CD8-positive, alpha-beta memory T cell (primary cell): ENCODE measurements at places on chromosomes 5 and 9.

- no peaks in the 10 kb centered on the region for H3K36me3 ChIP-seq
- no peaks in the 10 kb centered on the region for H3K4me1 ChIP-seq
- no peak overlapping the region for H3K4me3 ChIP-seq
- no peaks in the 10 kb centered on the region for H3K27me3 ChIP-seq
- no peak for DNase-seq
Observed at GRCh38 chr5:154993461-154993860, 20.1 kb upstream of the KIF4B start.

DNA sequence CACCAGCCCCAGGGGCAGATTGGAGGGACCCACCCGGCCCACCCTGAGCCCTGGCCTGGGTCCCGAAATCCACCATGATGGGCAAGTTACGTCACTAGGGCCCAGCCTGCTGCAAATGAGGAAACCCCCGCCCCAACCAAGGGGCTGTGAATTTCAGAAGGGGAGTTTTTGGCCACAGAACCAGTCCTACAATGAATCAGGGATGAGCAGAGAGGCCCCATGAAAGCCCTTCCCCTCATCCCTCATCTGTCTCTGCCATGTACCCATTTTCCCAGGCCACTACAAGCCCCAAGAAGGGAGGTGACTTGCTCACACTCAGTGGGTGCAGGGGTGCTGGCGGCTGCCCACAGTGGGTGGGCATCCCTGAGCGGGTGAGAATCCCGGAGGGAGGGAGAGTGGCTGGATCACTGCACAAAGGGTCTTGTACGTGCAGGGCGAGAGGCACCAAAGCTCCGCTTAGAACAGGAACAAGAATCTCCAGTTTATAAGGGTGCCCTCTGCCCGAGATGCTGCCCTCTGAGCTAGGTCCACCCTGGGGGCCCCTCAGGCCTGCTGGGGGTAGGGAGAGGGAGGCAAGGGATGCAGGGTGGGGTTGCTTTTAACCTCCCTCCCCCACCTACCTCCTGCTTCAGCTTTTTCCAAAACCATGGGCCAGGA is 10.4 kb upstream of the TCF7 start:
- H3K4me3 ChIP-seq, result peak overlapping the region; percentile 30
- no peak overlapping the region for H3K27ac ChIP-seq
- H3K27me3 ChIP-seq, result no peaks in the 10 kb centered on the region
- H3K4me1 ChIP-seq, result peaks cover 94% of the 10 kb centered on the region

GRCh38 chr9:15606643-15607472 is 54.0 kb downstream of the CCDC171 start:
- H3K27ac ChIP-seq, result no peak overlapping the region
- no peaks in the 10 kb centered on the region for H3K4me1 ChIP-seq
- no peak overlapping the region for H3K4me3 ChIP-seq
- no peaks in the 10 kb centered on the region for H3K36me3 ChIP-seq

GRCh38 chr9:23587433-23587832 is 238.6 kb downstream of the ELAVL2 start:
- no peak for DNase-seq
- no peak overlapping the region for H3K27ac ChIP-seq
- H3K36me3 ChIP-seq, result no peaks in the 10 kb centered on the region
- H3K4me1 ChIP-seq, result no peaks in the 10 kb centered on the region

DNA sequence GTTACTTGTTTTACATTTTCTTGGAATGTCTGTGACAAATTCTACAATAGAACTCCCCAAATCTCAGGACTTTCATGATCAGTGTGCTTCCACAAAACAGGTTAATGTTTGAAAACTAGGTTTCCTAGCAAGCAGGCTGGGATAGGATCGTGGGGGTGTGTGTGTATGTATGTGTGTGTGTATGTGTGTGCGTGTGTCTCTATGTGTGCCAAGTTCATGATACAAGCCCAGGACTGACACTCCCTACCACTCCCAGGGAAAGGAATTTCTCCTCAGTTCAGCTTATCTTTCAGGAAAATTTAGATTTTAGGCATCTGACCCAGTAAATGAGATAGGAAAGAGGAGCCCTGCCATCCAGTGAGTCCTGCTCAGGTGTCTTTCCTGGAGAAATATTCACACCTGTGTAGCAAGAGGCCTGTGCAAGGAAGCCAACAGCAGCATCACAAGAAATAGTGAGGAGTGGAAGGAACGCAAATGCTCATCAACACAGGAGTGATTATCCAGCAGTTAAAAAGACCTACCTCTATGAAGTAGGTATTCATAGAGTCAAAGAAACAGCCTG is 13.8 kb upstream of the ABLIM3 start:
- no peaks in the 10 kb centered on the region for H3K4me1 ChIP-seq
- no peaks in the 10 kb centered on the region for H3K36me3 ChIP-seq
- DNase-seq, result no peak
- no peak overlapping the region for H3K27ac ChIP-seq
- no peak overlapping the region for H3K4me3 ChIP-seq

DNA sequence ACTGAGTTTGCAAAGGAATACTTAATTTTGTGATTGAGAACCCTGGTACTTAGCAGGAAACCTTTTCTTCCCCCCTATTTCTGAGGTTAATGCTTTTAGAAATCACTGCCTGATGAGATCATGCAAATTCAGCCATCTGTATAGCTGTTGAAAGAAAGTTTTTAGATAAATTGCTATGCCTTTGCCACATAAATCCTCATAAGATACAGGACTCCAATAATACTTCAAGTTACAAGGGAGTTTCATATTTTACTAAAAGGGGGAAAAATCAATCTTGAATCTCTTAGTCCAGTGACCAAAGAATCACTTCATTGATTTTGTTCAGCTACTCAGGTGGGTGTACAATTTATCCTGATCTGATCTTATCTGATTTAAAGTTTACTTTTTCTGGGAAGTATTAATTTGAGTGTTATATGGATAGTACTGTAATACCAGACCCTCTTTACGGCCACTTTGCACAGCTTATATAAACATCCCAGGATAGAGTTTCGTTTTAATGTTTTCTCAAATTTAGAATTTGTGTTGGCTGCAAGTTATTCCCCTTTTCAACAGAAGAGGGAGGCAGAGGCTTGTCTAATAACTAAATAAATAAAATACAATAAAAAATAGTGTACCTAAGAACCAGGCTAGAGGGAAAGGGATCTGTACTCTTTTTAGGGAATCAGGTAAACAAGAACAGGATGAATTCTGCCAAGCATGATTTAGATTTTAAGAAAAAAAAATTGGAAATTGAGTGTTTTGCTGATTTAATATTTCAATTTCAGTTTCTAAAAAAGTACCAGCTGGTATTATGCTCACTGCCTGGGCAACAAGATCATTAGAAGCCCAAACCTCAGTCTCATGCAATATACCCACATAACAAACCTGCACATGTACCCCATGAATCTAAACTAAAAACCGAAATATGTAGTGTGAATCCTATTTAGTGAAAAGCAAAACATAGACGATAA is 69.1 kb downstream of the PSAT1 start:
- H3K4me1 ChIP-seq, result no peaks in the 10 kb centered on the region
- DNase-seq, result no peak
- no peaks in the 10 kb centered on the region for H3K27me3 ChIP-seq
- H3K27ac ChIP-seq, result no peak overlapping the region

DNA sequence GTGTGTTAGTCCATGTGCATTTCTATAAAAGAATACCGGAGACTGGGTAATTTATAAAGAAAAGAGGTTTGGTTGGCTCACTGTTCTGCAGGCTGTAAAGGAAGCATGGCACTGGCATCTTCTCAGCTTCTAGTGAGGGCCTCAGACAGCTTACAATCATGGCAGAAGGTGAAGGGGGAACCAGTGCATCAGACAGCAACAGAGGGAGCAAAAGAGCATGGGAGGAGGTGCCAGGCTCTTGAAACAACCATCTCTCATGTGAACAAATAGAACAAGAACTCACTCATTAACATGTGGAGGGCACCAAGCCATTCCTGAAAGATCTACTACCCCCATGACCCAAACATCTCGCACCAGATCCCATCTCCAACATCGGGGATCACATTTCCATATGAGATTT is 89.2 kb upstream of the IL33 start:
- no peaks in the 10 kb centered on the region for H3K36me3 ChIP-seq
- no peak for DNase-seq
- no peaks in the 10 kb centered on the region for H3K27me3 ChIP-seq
- H3K27ac ChIP-seq, result no peak overlapping the region

GRCh38 chr5:179819296-179820126 is 1.2 kb upstream of the SQSTM1 start:
- peaks cover 36% of the 10 kb centered on the region for H3K4me1 ChIP-seq
- no peaks in the 10 kb centered on the region for H3K27me3 ChIP-seq
- peak overlapping the region; percentile 96 for H3K27ac ChIP-seq
- peaks cover 7% of the 10 kb centered on the region for H3K36me3 ChIP-seq
- peak; percentile 68 for DNase-seq

GRCh38 chr9:110135846-110136245 is 72.1 kb downstream of the C9orf152 start:
- H3K27me3 ChIP-seq, result no peaks in the 10 kb centered on the region
- no peaks in the 10 kb centered on the region for H3K4me1 ChIP-seq
- no peak for DNase-seq
- no peaks in the 10 kb centered on the region for H3K36me3 ChIP-seq
- no peak overlapping the region for H3K4me3 ChIP-seq

- peaks cover 10% of the 10 kb centered on the region for H3K4me1 ChIP-seq
- peak overlapping the region; percentile 69 for H3K4me3 ChIP-seq
- peak overlapping the region; percentile 38 for H3K27ac ChIP-seq
- no peaks in the 10 kb centered on the region for H3K27me3 ChIP-seq
Observed at GRCh38 chr9:78296201-78296892, 578 bp upstream of the PSAT1 start.

- H3K4me1 ChIP-seq, result no peaks in the 10 kb centered on the region
- DNase-seq, result no peak
- no peak overlapping the region for H3K27ac ChIP-seq
Observed at GRCh38 chr9:79403495-79403894, 168.3 kb upstream of the TLE4 start.

- no peak overlapping the region for H3K4me3 ChIP-seq
- peaks cover 45% of the 10 kb centered on the region for H3K36me3 ChIP-seq
- no peak for DNase-seq
Observed at GRCh38 chr9:121171236-121171635, 30.4 kb downstream of the RAB14 start.

GRCh38 chr5:72955143-72955767 is 586 bp upstream of the FCHO2 start:
- no peaks in the 10 kb centered on the region for H3K36me3 ChIP-seq
- H3K27ac ChIP-seq, result peak overlapping the region; percentile 74
- DNase-seq, result no peak

- no peak for DNase-seq
- no peaks in the 10 kb centered on the region for H3K4me1 ChIP-seq
- no peak overlapping the region for H3K27ac ChIP-seq
- no peaks in the 10 kb centered on the region for H3K36me3 ChIP-seq
- no peak overlapping the region for H3K4me3 ChIP-seq
Observed at GRCh38 chr9:26244661-26245451, 566.6 kb upstream of the TUSC1 start.

DNA sequence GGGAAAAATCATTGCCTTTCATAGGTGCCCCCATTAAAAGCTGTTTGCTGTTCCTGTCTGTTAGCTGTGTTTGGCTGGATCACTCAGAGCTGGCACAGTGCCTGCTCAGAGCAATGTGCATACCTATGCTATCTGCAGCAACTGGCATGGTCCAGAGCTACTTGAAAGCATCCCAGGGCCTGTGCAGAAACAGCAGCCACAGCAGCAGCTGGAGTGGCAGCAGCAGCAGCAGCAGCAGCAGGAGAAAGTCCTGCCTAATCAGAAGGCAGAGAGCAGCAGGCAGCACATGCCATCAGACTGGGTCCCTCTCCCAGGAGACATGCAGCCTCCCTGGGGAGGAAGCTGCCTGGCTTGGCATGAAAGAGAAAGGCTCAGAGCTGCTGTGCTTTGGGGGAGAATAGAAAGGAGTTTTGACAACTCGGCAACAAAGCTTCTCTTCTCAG is 243.8 kb upstream of the WWC1 start:
- H3K36me3 ChIP-seq, result no peaks in the 10 kb centered on the region
- H3K4me3 ChIP-seq, result no peak overlapping the region
- H3K27me3 ChIP-seq, result no peaks in the 10 kb centered on the region
- H3K4me1 ChIP-seq, result no peaks in the 10 kb centered on the region
- no peak for DNase-seq

DNA sequence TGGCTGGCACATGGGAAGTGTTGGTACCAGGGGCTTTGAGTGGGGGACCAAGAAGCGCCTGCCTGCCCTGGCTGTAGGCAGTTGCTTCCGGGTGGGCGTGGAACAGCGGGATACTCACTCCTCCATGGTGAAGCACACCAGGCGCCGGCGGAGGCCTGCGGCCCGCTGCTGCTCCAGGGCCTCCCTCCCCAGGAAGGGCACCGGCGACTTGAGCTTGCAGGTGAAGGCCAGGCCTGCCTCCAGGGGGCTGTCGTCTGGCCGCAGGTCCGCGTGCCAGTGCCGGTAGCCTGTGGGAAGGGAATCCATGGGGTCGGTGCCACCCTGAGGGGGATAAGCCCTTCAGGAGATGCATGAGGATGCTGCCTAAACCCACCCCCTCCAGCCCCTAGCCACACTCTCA is 34.3 kb downstream of the DBH start:
- peaks cover 2% of the 10 kb centered on the region for H3K4me1 ChIP-seq
- no peak for DNase-seq
- H3K36me3 ChIP-seq, result no peaks in the 10 kb centered on the region
- no peak overlapping the region for H3K27ac ChIP-seq

DNA sequence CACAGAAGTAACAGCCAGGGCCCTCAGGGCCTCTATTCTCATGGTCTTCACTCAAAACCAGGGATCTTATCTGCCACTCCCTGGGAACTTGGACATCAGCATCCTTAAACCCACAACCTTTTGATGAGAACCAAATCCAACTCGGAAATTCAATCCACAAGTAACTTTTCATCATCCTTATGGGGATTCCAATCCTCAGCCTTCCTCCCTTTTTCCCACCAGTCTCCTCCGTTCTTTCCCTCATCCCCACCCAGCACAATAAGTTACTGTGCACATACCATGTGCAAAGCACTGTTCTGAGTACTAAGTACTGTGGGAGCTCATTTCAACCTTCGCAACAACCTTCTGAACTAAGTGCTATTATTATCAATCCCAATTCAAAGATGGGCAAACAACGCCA is 17.0 kb downstream of the GOLPH3 start:
- no peak overlapping the region for H3K27ac ChIP-seq
- no peaks in the 10 kb centered on the region for H3K36me3 ChIP-seq
- no peak for DNase-seq
- H3K4me3 ChIP-seq, result no peak overlapping the region

GRCh38 chr5:76495870-76496269 is 92.8 kb downstream of the IQGAP2 start:
- no peak overlapping the region for H3K27ac ChIP-seq
- H3K4me3 ChIP-seq, result no peak overlapping the region
- H3K36me3 ChIP-seq, result no peaks in the 10 kb centered on the region

- no peaks in the 10 kb centered on the region for H3K4me1 ChIP-seq
- no peak for DNase-seq
- H3K27ac ChIP-seq, result no peak overlapping the region
- H3K36me3 ChIP-seq, result peaks cover 56% of the 10 kb centered on the region
Observed at GRCh38 chr5:169748174-169748573, 111.1 kb downstream of the DOCK2 start.

DNA sequence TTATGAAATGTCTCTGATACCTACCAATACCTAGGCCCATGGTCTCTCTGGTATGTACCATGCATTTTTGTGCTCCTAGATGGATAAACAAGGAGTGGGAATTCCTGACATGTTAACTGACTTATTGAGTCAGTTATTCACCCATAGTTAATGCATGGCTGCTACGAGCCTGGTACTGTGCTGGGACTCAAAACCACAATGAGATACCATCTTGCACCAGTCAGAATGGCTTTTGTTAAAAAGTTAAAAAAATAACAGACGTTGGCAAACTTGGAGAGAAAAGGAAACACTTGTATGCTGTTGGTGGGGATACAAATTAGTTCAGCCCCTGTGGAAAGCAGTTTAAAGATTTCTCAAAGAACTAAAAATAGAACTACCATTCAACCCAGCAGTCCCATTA is 293.8 kb downstream of the OSTF1 start:
- H3K4me1 ChIP-seq, result no peaks in the 10 kb centered on the region
- H3K27ac ChIP-seq, result no peak overlapping the region
- H3K27me3 ChIP-seq, result no peaks in the 10 kb centered on the region
